ENCODE measurements at places on chromosomes 3 and 15.
A peak's percentile ranks its signal among the peaks of the same experiment; 100 is the strongest.

DNA sequence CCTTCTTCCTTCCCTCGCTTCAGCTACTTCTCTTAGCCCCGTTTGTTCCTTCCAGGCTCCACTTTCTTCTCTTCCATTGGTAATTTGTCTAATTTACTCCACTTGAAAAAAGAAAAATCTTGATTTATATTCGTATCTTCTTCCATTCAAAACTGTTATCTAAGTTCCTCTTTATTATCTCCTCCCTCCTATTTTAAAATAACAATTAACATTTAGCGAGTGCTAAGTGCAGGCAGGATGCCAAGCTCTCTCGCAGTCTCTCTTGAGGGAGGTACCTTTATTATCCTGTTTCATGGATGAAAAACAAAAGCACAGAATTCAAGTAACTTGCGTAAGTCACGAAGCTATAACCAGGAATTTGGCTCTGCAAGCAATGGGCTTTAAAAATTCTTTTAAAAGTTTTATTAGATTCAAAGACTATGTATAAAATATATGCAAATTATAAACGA, 418.9 kb upstream of the NAALADL2 start:
- peak; percentile 62 for DNase-seq

DNA sequence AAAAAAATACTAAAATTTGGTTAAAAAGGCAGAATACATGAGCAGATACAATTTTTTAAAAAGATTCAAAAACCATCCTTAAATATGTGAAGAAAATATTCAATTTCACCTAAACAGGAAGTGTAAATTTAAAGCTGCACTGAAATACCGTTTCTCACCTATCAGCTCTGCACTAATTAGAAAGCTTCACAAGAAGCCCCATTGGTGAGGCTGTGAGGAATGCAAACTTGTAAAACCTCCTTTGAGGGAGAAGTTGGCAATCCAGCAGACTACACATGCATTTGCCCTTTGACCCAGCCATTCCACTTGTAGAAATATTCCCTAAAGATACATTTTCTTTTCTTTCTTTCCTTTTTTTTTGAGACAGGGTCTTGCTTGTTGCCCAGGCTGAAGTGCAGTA, 18.8 kb downstream of the BLM start:
- DNase-seq = no peak

- DNase-seq = no peak
Observed at GRCh38 chr15:89174476-89174875, 46.9 kb downstream of the RLBP1 start.

DNA sequence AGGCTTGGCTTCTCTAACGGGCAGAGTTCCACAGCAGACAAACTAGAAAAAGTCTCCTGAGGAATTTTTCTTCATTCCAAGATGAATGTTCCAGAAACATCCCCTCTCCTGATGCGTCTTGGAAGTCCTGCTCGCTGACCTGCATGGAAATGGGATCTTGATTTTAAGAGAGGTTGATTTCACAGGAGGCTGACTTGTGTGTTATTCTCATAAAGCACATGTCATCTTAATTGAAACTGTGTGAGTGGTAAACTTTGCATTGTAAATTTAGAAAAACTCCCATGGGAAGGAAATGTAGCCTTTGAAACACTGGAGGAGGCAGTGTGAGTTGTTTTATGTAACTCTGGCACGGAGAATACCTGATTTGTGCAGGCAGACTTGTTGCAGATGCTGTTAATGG, 337.8 kb upstream of the NR2E3 start:
- DNase-seq = no peak

- no peak for DNase-seq
Observed at GRCh38 chr15:75661756-75662140, 14.0 kb downstream of the SNX33 start.

- DNase-seq = peak; percentile 93
Observed at GRCh38 chr3:122977746-122978466, 49.7 kb downstream of the SEMA5B start.

GRCh38 chr3:184465883-184466412, 86.1 kb downstream of the CHRD start:
- DNase-seq = no peak

DNA sequence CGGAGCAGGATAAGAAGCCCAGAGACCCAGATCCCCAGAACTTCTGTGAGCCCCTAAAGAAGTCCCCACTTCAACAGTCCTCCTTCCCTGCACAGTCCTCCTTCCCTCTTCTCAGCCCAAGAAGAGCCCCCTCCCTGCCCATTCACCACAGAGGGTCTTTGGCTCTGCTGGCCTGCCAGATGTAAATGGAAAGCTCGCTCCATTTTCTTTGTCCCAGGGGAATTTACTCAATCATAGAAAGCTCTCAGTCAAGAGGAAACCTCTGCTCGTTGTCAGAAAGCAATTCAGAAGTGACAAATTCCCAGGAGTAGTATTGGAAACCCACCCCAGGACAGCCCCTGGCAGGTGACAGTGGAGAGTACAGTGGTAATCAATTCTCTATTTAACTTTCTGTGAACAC, 105.5 kb upstream of the SMAD3 start:
- DNase-seq = no peak

- DNase-seq = no peak
Observed at GRCh38 chr3:176687754-176688153, 509.5 kb downstream of the TBL1XR1 start.

DNA sequence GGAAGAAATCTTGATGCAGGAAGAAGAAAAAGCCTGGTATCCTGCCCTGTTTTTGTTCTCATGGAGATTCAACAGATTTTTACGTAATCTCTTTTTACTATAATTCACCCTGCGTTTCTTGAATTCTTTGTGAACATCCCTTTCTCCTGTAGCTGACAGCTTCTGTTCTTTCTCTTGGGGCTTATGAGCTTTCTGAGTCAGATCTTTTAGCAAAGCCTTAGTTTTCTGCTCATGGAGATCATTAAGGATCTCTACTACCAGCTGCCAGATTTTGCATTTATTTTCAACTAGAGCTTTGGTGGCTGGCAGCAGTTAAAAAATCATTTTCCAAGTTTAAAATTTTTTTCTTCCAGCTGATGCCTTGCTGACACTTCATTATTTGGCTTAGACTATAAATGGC, 51.6 kb downstream of the MOBP start:
- DNase-seq = no peak

- DNase-seq = no peak
Observed at GRCh38 chr3:38003371-38003816, 12.8 kb downstream of the VILL start.

GRCh38 chr3:69305011-69305410, 80.9 kb downstream of the FRMD4B start:
- DNase-seq = peak; percentile 45

DNA sequence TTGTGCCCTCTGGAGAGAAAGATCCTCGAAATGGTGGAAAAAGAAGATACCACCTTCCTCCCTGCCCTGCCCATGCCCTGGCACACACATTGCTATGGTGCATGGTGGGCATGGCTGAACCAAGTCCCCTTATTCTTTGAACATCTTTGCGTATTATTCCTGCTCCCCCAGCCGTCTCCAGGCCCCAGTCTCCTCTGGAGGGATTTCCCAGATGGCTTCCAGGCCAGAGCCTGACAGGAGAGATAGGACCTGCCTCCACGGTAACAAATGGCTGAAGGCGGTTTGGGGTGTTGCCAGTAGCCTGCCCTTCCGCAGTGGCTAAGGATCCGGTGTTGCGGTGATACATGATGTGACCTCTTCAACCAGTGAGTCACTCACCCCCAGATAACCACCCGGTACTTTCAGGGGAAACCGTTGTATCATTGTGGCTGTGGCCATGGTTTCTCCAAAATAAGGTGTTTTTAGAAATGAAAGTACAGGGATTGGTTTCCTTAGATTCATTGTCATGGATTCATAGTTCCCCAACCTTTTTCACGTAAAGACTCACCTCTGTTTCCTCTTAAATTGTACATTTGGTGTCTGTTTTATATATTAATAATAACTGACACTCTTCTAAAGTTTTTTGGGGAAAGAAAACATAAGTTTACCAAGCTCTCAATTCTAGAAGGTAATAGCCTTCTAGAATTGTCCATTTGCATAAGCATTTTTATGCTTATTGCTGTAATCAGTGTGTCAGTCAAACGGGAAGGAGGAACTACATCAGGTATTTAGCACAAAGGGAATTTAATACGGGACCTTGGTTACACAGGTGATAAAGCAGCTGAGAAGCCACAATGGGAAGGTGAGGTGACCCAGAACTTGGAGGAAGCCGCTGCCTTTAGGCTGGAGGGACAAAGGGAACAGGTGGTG, 25.9 kb downstream of the SMAD3 start:
- peak; percentile 95 for DNase-seq

DNA sequence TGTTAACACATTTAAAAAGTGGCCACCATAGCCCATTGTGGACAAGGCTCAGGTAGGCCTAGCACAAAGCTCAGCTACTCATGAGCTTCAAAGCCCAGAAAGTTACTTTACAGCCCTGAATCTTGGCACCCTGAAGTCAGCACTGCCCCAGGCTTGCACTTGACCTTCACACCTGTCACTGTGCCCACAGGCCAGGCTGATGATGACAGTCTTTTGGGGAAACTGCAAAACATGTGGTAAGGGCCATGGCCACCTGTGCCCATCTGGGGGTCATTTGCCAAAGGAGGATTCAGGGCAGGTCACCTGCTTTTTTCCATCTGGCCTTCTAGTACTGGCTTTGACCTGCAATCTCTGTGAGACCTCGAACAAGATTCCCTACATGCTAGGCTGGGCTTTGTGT, 11.0 kb downstream of the CHDH start:
- no peak for DNase-seq

GRCh38 chr15:60464836-60465630, 13.9 kb downstream of the ICE2 start:
- DNase-seq = no peak

Measured in Caki2 (cell line).